ENCODE measurements at places on chromosomes 7 and 10. TPM values are rescaled to one million over a fixed set of nuclear protein-coding genes. Genes with fewer than 3 reads are reported as not detected.

DNA sequence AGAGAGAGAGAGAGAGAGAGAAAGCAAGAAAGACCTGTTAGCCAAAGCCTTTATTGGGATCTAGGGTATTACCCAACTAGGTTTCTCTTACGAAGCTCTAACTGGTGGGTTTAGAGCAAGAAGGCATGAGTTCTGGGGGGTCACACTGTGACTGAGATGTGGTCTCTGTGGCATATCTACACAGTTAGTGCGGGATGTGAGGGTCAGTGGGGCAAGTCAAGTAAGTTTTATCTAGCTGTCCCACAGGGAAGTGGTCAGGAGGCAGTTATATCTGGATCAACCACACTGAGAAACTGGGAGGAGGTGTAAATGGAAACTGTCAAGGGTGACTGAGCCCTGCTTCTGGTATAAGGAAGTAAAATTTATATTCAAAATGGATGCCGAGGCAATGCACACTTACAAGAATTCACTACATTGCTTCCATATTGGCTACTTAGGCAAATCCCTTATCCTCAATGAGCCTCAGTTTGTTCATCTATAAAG lies 331.6 kb upstream of the HPS1 start:
- no peak for DNase-seq

GRCh38 chr10:98967601-98968000 lies 268.1 kb downstream of the HPSE2 start:
- no peak for DNase-seq

DNA sequence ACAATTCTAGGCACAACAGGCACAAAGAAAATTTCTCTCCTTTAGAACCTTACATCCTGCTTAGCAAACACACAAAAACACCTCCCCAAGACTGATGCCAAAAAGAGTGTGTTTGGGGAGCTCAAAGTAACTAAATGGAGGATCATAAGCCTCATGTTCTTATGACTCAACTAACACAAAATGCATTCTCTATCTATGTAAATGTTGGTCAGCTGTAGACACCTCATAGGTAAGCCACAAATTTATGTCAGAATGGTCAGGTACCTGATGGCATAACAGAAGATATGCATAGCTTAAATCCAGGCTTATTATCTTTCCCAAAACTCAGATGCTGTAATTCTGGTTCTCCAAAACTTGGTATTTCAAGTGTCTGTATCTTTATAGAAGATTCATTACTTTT lies 315.1 kb downstream of the C7orf25 start:
- DNase-seq = no peak

DNA sequence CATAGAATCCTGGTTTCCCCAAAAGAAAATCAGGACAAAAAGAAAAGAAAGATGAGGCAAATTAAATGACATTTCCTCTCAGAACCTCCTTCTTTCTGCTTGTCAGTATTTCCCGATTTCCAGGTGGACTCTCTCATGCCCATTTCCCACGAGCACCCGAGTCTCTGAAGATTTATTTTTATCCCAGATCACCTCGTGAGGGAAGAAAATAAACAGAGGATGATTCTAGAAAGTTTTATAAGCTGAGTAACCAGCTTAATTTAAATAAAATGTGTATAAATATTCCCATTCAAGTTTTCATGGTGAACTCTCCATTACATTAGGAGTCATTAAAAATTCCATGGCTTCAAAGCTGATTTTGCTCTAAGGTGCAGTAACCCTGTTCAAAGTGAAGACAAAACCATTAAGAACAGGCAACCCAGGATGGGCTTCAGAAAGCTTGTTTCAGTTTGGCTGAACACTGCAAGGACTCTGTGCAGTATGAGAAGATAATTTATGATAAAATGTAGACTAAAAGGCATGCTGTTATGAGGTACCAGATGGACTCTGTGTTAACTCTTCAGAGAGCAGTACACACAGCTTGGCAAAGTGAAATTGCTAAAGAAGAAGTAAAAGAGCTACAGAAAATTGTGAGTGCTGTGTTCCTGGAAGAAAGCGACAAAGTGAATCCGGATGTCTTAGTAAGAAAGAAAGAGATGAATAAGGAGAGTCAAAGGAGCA lies 521.3 kb upstream of the LRRN3 start:
- no peak for DNase-seq

GRCh38 chr7:101911800-101912715 lies 94.6 kb downstream of the CUX1 start:
- no peak for DNase-seq

- no peak for DNase-seq
Observed at GRCh38 chr7:149381245-149381644, 79.6 kb downstream of the ZNF777 start.

GRCh38 chr7:87414794-87415188 lies 60.7 kb downstream of the ABCB4 start:
- no peak for DNase-seq

GRCh38 chr10:5370493-5371352 lies 6.0 kb downstream of the UCN3 start:
- DNase-seq = no peak

DNA sequence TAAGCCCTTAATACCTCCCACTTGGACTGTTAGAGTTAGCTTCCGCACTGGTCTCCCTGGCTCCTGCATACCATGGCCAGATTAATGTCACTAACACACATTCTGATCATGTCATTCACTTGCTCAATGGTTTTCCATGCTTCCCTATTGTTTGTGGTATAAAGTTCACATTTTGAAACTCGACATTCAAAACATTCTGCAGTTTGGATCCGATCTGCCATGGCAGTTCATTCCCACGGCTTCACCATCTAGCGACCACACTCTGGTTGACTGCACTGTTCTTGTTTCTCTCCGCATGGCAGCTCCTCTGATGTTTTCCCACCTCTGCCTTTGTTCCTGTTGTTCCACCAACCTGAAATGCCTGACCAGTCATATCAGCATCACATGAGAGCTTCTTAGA lies 87.4 kb upstream of the WAC start:
- DNase-seq = no peak

DNA sequence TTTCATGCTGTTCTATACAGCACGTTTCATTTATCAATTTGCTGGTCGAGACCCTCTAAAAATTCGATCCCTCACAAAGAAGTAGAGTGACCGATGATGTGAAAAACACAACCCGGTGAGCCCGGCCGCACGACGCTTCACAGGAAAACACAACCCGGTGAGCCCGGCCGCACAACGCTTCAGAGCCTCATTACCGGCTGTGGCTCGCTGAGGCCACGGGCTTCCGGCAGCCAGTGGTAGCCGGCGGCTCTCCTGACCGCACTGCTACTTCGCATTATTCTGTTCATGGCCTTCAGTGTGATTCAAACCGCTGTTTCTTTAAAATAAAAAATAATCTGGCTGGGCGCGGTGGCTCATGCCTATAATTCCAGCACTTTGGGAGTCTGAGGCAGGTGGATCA lies 42.3 kb upstream of the RBM33 start:
- no peak for DNase-seq

DNA sequence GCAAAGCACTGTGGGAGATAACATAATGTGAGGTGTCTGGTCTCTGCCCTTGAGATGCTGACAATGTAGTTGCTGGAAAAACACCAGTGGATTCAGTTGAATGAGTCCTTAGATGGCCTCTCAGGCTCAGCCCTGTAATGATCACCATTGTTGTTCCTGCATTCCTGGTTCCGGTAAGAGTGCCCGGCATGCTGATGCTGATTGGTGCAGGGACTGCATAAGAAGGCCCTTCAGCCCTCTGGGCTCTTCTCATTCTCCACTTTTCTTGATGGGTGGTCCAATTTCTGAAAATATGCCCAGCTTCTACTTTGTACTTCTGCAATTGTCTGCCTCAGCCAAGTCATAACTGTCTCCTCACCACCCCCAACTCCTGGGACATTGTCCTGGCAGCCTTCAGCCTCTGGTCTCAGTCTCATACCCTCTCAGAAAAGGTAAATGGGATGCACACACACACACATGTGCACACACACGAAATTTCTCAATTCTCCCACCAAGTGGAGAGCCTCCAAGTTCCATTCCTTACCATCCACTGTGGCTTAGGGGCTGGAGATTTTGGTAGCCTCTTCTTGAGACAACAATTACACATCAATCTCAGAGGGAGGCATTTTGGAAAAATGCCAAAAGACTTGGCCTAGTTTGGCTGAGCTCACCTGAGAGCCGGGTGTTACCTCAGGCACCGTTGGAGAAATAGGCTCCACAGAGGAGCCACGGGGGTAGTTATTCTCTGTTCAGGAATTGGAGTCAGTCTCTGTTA lies 314.9 kb downstream of the RPS24 start:
- no peak for DNase-seq

GRCh38 chr10:89852872-89853271 lies 151.5 kb downstream of the KIF20B start:
- DNase-seq = no peak

DNA sequence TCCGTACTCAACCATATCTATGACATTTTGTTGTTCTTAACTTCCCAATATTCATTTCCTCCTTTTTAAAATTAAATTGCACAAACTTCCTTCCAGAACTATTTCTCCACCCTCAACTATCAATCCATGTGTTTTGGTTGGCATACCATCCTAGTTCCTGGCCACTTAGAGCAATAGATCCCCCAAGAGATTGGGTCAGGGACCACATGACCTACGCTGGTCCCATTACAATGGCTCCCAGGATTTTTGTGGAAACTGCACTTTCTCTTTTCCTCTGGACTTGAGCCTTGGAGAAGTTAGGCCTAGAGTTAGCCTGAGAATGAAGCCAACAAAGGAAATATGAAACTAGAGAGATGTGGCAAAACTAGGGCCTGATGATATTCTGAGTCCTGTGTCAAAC lies 55.7 kb upstream of the CASD1 start:
- no peak for DNase-seq

DNA sequence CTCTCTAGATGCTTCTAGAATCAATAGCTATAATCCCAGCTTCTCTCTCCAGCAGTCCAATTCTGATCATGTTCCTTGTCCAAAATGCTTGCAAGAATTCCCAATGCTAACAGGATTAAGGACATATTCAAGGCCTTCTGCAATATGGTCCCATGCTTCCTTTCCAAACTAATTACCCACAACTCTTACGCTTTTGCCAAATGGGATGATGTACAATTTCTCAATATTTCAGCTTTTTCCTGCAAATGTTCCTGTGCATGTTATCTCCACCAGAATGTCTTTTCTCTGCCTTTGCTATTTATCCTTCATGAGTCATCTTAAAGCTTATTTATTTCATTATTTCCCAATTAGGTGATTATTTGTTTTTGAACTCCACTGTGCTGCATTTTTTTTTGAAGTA lies 556.4 kb downstream of the SORCS1 start:
- no peak for DNase-seq

- DNase-seq = no peak
Observed at GRCh38 chr10:58897708-58898107, 278.7 kb upstream of the PHYHIPL start.

DNA sequence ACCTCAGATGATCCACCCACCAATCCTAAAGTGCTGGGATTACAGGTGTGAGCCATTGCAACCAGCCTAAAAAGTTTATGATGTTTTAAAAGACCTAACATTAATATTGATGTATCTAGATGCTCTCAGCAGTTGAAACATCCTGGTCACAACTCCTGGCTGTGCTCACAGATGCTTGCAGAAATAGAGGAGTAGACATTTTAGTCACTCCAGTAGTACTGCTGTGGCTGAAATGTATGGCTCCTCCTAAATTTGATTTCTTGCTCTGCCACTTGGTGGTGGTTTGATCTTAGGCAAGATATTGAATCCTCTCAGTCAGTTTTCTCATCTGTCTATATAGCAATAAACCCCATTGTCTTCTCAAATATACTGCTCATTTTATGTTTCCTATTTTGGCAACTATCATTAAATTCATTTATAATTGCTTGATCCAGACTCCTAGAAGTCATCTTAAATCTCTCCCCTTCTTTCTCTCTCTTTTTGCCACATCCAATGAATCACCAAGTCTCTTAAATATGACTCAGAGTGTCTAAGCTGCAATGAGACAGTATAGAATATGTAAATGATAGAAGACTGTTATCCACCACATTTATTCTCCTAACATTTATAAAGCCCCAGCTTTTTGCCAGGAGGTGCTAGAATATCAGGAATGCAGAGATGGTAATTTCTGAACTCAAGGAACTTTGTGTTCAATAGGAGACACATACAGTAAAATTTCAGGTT lies 78.1 kb upstream of the NRBF2 start:
- DNase-seq = no peak

DNA sequence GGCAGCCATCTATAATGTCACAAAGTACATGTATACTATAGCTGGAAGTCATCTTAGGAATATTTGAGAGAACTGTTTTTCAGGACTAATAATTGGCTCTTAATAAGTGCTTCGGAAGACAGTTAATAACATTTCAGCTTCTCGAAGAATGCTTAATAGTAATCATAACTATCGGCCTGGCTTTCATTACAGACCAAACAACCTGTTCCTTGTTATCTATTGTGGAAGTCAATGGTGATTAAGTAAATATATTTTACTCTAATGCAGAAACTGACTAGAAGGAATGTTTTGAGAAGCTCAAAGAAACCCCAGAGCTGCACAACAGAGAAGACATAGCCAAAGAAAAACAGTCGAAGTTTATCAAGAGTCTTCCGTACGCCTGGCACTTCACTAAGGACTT lies 106.8 kb upstream of the FAM133B start:
- no peak for DNase-seq

GRCh38 chr10:119872610-119872859 lies at the start of gene MCMBP:
MCMBP (minus strand) TSS chr10:119872843; CDS start chr10:119872584, 259 bp downstream.
- no peak for DNase-seq

DNA sequence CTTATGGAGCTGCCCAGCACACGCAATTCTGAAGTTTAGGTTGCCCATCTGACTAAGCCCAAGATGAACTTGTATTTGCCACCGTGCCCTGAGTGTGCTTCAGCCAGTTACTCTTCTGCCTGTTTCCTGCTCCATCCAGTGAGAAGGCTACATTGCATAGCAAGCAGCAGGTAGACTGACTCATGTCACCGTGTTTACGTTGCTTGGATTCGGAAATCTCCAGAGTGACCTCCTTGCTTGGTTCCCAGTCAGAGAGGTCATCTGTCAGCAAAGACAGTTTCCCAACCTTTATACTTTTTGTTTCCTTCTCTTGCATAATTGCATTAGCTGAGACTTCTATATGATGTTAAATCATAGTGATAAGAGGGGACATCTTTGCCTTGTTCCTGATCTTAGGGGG lies 30.9 kb downstream of the NACAD start:
- no peak for DNase-seq

GRCh38 chr7:128093614-128094570 lies 62.7 kb upstream of the LRRC4 start:
- DNase-seq = no peak

- no peak for DNase-seq
Observed at GRCh38 chr7:55533729-55534080, 38.6 kb downstream of the VOPP1 start.

DNA sequence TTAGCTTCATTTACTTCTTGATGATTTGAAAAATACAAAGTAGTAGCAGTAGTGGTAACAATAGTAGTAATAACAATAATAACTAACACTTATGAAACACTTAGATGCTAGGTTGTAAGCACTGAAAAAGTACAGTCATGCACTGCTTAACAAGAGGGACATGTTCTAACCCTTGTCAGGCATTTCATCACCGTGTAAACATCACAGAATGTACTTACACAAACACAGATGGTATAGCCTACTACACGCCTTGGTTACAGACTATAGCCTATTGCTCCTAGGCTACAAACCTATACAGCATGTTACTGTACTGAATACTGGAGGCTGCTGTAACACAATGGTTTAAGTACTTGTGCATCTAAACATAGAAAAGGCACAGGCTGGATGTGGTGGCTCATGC lies 60.6 kb downstream of the PUS7 start:
- no peak for DNase-seq

Gene TRA2A
- 46.2 TPM for total RNA-seq

Gene UNCX
- total RNA-seq = not detected

Gene PI4K2A
- total RNA-seq = 24.8 TPM

Gene CPXM2
- 5.3 TPM for total RNA-seq

Gene DGKI
- 2.9 TPM for total RNA-seq

Gene SMARCD3
- 69.5 TPM for total RNA-seq

Gene CAV2
- 63.3 TPM for total RNA-seq

Gene PRF1
- 2.2 TPM for total RNA-seq

Gene GIMAP5
- total RNA-seq = 36.0 TPM

Gene PON3
- total RNA-seq = 26.9 TPM
